ENCODE measurements at places on chromosomes 7 and 10.

DNA sequence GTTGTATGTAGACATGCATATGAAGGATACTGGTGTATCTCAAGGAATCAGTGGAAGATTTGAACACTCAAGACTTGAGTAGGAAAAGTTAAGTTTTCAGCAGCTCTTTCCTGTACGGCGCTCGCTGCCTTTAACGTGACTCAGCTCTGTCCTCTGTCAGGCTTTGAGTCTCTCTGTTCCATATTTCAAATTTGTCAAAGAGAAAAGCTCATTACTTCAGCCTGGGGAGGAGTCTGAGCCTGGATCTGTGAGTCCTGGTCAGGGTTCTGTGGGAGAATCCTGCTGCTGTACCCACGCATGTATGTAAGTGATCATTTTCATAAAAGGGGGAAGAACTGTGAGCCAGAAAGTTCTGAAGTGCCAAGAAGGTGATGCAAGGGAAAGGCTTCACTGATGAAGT is 13.8 kb upstream of the MPP7 start:
- ATAC-seq: no peak

GRCh38 chr7:31368620-31369019 is 28.1 kb upstream of the NEUROD6 start:
- no peak for ATAC-seq

DNA sequence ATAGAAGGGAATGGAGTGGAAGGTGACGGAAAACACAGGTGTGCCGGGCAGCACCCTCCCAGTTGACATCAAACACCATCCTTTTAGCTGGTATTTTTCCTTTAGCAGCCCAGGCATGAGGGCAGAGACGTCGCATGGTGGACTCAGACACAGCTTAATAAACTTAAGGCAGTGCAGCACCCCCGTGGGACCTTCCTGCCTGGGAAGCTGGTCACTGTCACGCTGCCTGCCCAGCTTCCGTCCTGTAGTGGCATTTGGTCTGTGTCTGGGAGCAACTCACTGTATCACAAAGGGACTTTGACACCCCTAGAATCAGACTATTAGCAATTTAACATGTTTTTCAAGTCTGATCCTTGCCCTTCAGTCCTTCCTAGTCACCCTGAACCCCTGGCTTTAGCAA is 35.8 kb downstream of the IL15RA start:
- no peak for ATAC-seq

GRCh38 chr7:29607259-29607658 is 43.6 kb downstream of the PRR15 start:
- no peak for ATAC-seq

DNA sequence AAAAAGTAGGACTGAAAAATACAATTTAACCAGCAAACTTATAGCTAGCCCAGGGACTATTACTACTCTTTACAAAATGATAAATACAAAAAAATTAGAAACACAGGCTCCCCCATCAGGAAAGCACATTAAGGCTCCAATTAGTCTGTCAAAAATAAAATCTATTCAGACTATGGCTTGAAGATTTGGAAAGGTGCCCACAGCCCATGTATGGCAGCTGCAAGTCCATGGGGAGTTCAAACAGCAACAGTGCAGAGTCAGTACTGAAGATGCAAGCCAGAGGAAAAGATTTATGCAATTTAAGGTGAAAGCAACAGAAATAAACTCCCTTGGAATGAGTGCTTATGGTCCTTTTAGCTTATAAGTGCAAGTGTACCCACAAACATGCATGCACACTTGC is 29.7 kb downstream of the IMMP2L start:
- no peak for ATAC-seq

- no peak for ATAC-seq
These were observed 270.1 kb upstream of the MTPN start for GRCh38 chr7:136247211-136247610.

- no peak for ATAC-seq
These were observed 1085.3 kb downstream of the KCNMA1 start for GRCh38 chr10:76552091-76552873.

DNA sequence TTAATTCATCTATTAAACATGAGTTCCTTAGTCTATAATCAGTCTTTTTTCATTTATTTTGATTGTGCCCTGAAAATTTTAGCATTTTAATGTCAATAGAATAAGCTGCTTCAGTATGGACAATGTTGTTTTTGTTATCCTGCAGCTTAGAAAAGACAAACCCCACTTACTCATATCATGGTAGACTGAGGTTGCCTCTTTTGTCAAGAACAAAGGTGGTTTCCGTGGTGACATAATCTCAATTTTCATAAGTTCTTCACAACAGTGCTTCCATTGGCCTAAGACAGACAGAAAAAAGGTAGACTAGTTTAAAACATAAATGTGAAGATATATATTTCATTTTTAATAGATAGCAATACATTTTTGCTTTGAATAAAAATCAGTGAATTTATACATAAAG is 69.1 kb downstream of the RTKN2 start:
- peak; percentile 100 for ATAC-seq

- ATAC-seq: no peak
These were observed 393.0 kb downstream of the NRG3 start for GRCh38 chr10:82267960-82268359.

- no peak for ATAC-seq
These were observed 10.8 kb upstream of the GATA3 start for GRCh38 chr10:8043569-8044306.

- no peak for ATAC-seq
These were observed 407.8 kb upstream of the FOXK1 start for GRCh38 chr7:4274286-4274685.

DNA sequence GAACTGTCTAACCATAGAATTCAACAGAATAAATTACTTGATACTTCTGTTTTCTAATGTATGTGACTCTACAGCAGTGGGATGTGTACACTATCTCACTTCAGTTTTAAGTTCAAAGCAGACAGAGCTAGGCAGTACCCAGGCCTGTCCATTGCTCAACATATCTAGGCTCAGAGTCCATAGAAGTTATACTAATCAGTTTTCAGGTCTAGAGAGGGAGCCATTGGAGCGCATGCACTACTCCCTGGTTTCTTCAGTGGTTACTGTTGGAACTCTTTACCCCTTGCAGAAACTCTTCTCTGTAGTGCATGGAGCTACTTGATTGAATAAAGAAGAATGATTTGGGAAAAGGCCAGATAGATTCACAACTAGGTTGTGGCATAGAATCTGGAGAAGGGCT is 4.4 kb downstream of the CD36 start:
- no peak for ATAC-seq

GRCh38 chr10:1788401-1788800 is 51.1 kb upstream of the ADARB2 start:
- no peak for ATAC-seq

GRCh38 chr7:155380221-155380861 is 77.6 kb upstream of the EN2 start:
- ATAC-seq: peak; percentile 87

GRCh38 chr10:31940839-31941653 is 12.4 kb upstream of the ARHGAP12 start:
- ATAC-seq: peak; percentile 88

DNA sequence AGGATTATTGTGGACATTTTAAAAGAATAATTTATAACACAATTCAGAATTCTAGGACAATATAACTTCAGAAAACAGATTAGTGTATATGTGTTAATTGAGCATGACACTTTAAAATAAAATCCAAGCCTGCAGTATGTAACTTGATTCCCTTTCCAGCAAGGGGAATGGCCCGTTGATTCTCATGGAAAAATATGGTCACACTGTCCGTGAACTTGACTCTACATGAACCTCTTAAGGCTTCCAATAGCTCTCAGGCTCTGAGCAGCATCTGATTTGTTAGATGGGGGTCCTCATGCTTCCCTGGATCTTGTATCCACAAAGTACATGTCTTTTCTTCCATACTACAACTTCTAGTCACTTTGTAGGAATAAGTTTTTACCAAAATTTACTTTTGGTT is 85.5 kb upstream of the AKR1E2 start:
- no peak for ATAC-seq

- no peak for ATAC-seq
These were observed 134.2 kb downstream of the JMJD1C start for GRCh38 chr10:63331586-63331985.

DNA sequence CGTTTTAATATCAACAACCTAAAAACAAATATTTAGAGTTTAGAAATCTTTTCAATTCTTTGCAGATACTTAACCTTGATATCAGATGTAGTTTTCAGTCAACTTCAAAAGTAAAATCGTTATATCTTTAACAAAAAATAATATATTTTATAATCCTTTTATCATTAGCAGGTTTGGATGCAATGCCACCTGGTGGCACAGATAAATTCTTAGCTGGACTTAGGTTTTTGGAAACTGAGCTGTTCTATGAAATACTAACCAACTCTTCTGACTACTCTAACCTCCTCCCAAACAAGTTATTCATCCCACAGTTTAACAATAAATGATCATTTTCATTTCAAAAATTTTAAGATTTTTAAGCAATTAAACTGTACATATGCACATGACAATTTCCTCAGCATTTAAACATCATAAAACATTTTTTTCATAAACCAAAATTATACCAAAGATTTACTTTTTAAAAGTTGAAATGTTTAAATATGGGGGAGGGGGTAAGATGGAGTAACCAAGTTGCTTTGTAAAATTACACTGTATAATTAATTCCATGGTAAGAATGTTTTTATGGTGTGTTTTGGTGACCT is 56.9 kb downstream of the HIBADH start:
- ATAC-seq: no peak

- ATAC-seq: no peak
These were observed 51.9 kb downstream of the CDC14C start for GRCh38 chr7:48976253-48976652.

- ATAC-seq: no peak
These were observed 45.7 kb downstream of the PAPSS2 start for GRCh38 chr10:87705339-87705738.

- ATAC-seq: peak; percentile 52
These were observed 28.5 kb upstream of the DPYSL4 start for GRCh38 chr10:132158122-132158741.

DNA sequence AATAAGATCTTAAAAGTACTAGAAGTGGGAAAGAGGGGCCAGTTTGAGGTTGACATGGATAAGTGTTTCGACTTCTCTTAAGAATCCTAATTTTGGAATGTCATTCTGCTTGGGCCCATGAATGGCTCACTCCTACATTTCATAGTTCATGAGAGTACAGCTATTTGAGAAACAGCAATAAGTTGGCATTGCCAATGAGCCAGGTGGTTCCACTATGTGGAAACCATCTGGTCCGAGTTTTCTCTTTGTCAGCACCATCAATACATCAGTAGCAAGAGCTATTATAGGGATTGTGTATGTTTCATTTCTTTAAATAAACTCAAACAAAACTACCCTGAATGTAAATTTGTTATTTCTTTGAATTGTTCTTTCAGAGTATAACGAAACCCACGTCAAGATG is 78.1 kb upstream of the NEBL start:
- no peak for ATAC-seq

DNA sequence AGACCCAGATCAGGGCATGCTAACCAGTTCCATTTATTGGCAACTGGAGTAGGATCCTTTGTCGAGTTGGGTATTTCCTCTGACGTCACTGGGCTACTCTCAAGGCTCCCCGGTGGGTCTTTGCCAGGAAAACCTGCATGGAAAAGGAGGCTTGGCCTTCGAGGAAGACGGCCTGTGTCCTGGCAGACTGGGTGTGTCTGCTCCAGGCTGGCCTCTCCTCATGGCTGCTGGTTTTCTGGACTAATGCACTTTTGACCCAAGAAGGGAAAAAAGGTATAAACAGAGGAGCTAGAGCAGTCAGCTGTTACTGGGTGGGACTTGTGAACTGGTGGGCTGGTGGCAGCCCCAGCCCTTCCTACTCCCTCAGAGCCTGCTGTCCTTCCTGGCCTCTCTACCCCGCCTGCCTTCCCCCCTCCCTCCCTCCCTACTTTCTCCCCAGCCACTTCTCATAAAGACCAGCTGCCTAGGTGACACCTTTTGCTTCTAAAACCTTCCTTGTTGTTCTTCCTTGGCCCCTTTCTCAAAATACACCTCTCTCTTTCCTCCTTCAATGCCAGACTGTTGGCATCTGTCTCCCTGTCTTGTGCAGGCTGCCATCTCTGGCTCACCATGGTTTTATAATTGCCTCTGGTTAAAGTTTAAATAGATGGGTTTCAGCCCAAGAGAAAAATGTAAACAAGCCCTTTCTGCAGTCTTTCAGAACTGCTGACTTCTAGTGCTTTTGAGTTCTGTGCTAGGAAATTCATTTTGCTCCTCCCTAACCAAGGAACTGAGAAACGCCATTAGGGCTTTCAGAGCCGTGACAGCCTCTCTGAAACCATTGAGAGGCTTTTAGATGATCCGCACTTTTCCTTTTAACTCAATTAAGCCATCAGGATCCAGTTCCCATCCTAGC is 101.8 kb upstream of the MKLN1 start:
- no peak for ATAC-seq

- ATAC-seq: no peak
These were observed 177.0 kb downstream of the PRKAG2 start for GRCh38 chr7:151699928-151700319.

DNA sequence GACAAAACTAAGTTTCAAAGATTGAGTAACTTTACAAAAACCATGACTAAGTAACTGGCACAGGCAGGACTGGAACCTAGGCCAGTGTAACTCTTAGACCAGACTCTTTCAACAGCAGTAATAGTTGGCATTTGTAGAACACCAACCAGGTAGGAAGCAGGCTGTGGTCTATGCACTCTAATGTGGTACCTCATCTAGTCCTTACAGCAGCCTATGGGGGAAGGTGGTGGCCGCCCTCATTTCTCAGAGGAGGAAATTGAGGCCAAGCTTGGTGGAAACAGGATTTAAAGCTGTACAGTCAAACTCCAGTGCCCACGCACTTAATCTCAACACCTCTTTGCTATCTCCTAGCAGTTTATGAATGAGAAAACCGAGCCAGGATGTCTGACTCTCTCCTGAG is 165.4 kb upstream of the LRGUK start:
- ATAC-seq: peak; percentile 64
